GOT3 (cell line): ENCODE measurements at places on chromosomes 7 and 10.

DNA sequence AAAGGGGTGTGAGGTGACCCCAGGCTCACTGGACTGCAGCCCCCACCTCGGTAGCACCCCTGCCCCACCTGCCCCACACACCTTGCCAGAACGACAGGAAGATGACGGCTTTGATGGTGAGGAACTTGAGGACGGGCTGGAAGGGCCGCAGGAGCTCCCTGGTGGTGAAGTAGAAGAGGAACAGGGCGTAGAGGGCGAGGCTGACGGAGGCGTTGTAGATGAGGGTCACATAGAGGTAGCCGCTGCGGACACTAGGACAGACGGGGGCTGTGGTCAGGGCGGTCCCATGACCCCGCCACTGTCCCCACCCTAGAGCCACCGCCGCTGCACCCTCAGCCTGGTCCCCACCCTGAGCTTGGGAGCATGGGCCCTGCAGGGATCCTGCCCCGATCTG, 7.6 kb downstream of the TMEM184A start:
- DNase-seq: no peak

- DNase-seq: no peak
Observed at GRCh38 chr7:73358590-73359275, 30.8 kb downstream of the FKBP6 start.

GRCh38 chr7:108972004-108972403, 402.3 kb downstream of the DNAJB9 start:
- DNase-seq: no peak

GRCh38 chr7:7966141-7966734, 2.4 kb upstream of the GLCCI1 start:
- no peak for DNase-seq

DNA sequence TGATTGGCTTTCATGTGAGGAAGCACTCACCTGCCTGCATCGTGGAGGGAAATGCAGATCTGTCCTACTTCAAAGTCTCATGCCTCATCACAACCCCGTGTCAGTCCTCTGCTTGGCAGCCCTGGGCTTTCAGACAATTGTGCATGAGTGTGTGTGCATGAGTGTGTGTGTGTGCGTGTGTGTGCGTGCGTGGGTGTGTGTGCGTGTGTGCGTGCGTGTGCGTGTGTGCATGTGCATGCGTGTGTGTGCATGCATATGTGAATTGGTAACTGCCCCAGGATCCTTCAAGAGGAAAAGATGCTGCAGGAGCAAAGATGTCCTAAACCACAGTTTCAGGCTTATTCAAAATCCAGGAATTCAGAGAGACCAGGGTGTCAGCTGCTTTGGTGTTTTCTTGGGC, 71.3 kb downstream of the LANCL2 start:
- DNase-seq: no peak

GRCh38 chr7:132312531-132313055, 263.7 kb downstream of the PLXNA4 start:
- no peak for DNase-seq

- DNase-seq: no peak
Observed at GRCh38 chr7:137469191-137469811, 125.8 kb upstream of the PTN start.
